ENCODE measurements at places on chromosomes 16 and 17. TPM values are rescaled to one million over a fixed set of nuclear protein-coding genes. Genes with fewer than 3 reads are reported as not detected.
A peak's percentile ranks its signal among the peaks of the same experiment; 100 is the strongest.

- DNase-seq = peak; percentile 71
Measured at GRCh38 chr17:65553009-65553645, 8.3 kb downstream of the AXIN2 start.

DNA sequence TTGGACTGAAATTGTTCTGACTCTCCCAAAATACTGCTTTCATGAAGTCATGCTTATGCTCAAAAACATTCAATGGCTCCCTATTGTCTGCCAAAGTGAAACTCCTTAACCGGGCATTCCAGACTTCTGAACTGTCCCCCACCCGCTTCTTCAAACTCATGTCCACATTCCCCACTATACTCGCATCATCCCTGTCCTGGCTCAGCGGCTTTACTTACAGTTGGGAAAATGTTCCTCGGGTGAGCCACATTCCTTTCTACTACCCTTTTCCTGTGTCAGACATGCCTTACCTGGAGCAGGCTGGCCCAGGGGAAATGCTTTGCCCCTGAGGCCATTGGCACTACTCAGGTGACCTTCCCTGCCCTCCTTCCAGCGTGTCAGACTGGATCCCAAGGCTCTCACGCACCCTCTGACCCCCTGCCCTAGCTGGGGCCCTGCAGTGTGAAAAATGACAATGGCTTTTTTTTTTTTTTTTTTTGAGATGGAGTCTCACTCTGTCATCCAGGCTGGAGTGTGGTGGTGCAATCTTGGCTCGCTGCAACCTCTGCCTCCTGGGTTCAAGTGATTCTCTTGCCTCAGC, 5.3 kb downstream of the CYGB start:
- no peak for DNase-seq

DNA sequence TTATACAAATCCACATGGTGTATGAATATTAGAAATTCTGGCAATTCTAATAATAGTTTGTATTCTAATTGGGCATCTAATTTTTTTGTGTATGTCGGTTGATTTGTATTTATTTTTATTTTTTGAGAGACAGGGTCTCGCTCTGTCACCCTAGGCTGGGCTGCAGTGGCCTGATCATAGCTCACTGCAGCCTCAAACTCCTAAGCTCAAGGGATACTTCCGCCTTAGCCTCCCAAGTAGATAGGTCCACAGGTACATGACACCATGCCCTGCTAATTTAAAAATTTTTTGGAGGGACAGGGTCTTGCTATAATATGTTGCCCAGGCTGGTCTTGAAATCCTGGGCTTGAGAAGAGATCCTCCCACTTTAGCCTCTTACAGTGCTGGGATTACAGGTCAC, 104.6 kb downstream of the TRIM37 start:
- no peak for DNase-seq

- peak; percentile 39 for DNase-seq
Measured at GRCh38 chr17:38663125-38663751, 11.5 kb downstream of the EPOP start.

GRCh38 chr17:83091257-83092141, 12.1 kb downstream of the METRNL start:
- no peak for DNase-seq

DNA sequence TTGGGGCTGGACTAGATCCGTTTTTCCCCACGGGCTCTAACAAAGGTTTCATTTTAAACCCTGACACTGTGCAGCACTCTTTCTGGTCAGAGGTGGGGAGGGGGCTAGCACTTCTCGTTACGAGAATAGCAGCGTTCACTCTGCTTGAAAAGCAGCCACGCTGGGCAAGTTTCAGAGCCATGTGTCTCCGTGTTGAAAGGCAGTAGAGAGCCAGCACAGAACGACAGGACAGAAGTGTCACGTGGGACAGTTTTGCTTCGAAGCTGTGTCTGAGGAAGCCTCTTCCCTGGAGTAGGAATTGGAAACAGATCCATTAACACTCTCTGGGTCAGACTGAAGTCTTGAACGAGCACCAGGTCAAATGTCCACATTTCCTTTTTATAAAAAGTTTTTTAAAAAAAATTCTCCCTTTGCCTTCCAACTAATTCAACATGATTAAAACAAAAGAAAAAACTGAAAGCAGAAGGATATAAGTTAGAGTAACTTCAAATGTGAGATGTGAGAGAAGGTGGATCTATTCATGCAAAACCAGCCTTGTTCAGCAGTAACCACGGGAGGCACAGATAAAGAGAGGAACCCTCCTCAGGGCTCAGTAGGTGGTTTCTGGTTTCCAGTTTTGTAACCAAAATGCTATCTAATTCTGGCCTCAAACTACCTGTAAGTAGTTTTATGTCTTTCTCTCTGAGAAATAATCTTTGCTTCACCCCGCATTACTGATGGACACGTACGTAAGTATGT, 65.0 kb downstream of the SMG6 start:
- no peak for DNase-seq

DNA sequence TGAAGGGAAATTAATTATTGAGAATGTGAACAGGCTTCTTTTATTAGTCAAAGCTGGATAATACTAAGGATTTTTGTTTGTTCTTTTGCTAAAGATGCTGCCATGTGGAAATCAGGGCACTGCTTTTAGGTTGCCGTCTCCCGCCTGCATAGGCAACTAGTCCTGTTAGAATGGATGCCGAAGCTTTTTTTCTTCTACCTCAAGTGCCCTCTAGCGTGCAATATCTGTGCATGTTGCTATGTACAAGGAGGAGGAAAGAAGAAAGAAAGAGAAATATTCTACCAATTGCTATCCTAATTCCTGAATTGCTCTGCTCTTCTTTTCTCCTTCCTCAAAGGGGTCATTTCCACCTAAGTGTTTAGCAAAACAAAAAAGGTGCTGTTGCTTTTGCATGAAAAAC, 5.2 kb upstream of the CDH8 start:
- peak; percentile 3 for DNase-seq

DNA sequence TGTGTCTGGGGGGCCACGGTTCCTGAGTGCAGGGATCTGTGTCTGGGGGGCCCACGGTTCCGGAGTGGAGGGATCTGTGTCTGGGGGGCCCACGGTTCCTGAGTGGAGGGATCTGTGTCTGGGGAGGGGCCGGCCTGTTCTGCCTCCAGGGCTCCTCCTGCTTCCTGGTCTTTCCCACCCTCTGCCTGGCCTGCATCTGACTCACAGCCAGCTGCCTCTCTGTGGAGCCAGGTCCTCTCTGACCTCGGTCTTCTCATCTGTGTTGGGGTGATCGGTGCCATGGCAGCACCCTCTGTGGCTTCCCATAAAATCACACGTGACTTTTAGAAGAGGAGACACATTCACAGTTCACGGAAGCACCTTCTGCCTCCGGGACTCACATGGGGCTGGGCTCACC, 50.3 kb downstream of the ZFPM1 start:
- DNase-seq = peak; percentile 36

GRCh38 chr17:39872751-39873150, 4.7 kb downstream of the ZPBP2 start:
- peak; percentile 16 for DNase-seq

GRCh38 chr16:49341706-49342105, 31.9 kb upstream of the C16orf78 start:
- DNase-seq = no peak

DNA sequence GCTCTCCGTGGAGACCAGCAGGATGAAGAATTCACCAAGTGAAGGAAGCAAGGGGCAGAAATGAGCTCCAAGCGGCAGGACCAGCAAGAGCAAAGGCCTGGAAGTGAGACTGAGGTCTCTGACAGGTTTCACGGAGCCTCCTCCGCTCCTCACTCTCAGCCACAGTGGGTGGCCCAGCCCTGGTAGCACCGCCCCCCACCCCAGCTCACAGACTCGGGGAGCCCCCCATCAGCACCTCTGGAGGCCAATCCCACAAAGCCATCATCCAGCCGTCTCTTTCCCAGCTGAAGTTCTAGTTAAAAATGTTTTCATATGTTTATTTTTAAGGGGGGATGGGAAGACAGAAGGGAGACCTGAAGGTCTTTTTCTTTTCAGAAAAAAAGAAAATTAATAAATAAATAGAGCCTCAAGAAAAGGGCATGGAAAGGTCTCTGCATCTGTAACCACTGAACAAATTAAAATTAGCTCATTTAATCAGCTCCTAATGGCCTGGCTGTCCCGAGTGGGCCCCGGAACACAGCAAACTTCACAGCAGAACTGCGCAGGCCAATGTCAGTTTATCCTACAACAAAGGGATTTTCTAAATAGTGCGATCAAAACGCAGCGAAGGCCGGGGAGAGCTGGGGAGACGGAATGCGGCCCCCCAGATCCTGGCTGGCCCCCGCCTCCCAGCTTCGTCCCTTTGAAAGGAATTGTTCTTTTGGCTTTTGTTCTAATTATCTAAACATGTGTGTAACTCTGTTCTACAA, 190.3 kb downstream of the ZNF423 start:
- no peak for DNase-seq

- DNase-seq = peak; percentile 73
Measured at GRCh38 chr17:42803074-42803883, 4.6 kb downstream of the CNTD1 start.

CCDC144A gene
- total RNA-seq = 10.3 TPM

EXOC3L1 gene
- not detected for total RNA-seq

All from fibroblast of villous mesenchyme (primary cell).